ENCODE measurements at places on chromosomes 5 and 9.

DNA sequence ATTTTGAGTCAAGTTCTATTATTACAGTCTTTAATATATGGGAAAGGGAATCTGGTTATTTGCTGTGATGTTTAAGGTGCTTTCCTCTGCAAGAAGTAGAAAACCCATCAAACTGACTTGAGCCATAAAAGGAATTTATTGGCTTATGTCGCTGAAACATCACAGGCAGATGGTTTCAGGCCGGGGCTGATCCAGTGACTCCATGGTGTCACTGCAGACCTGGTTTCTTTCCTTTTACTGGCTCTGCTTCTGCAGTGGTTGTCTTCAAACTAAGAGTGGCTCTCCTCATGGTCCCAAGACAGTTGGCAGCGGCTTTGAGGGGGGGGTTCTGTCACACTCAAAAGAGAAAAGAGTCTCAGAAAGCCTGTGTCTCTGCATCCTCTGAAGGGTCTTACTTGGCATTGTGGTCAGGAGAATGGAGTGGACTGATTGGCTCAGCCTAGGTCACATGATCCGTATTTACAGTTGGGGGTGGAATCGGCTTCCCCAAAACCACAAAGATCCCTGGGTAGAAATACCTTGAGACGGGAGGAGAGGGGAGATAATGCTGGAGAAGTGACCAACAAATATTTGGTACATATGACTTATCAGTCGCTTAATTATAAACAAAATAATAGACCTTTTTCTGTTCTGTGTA, 106.3 kb downstream of the DAPK1 start:
- no peak for DNase-seq

DNA sequence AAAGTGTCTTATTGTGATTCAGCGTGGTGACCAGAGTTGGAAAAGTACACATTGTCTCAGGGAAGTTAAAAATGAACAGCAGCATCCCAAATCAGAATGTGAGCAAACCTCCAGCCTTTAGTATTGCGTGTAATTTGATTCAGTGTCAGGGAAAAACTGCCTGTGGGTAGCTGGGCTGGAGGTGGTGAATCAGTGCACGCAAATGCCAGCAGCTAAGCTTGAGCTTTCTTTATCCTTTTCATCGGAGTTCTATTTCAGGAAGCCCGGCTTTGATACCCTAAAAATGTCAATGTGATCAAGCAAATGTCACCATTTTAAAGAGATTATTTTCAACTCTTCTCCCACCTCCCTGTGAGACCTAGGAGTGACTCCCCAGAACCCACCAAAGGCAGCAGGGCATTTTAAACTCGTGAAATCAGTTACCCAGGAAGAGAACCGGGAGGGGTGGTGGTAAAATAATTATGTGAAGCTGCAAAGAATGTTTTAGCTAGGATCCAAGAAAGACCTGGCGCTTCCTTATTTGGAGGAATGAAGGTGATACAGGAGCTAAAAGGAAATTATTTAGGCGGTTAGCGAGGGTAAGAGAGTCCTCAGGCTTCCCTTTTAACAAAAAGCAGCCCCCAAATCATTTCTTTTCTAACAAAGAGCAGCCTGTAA, 25.7 kb upstream of the C5orf47 start:
- DNase-seq, result no peak

- DNase-seq, result no peak
Observed at GRCh38 chr9:71637926-71638325, 130.4 kb downstream of the CEMIP2 start.

DNA sequence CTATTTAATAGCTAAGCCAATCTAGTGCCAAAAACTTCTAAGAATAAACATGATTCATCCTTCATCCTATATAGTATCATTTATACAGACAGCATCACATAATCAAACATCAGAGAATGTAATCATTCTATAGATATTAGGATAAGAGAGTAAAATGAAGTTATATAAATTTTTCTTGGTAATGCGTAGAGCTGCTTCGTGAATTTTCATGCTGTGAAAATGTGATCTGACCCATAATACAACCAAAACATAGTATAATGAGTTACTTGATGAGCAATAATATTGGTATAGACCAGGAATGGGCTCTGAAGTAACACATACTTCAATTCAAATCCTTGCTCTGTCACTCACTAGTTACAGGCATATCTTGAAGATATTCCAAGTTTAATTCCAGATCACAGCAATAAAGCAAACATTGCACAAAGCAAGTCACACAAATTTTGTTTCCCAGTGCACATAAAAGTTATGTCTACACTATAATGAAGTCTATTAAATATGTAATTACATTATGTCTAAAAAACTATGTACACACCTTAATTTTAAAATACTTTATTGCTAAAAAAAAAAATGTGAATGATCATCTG, 23.9 kb downstream of the NR2F1-AS1 start:
- no peak for DNase-seq

DNA sequence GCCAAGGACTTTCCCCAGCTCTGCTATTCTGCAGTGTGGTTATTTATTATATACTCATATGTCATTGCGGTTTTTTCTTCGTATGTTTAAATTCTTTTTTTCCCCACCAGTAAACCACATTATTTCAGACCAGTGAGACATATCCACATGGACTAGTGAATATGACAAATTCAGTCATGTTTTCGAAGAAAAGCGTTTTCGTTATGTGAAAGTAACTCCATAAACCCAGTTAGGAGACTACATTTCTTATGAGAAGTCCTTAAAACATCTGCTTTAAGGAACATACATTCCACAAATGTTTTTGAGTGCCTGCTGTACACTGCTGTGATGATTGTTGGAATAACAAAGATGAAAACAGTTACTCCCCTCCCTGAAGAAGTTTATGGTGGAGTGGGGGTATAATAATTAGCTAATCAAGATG, 591.8 kb upstream of the CLINT1 start:
- DNase-seq, result no peak

- DNase-seq, result no peak
Observed at GRCh38 chr9:6917162-6917561, 159.4 kb downstream of the KDM4C start.

GRCh38 chr5:7453947-7454346, 58.0 kb downstream of the ADCY2 start:
- no peak for DNase-seq

DNA sequence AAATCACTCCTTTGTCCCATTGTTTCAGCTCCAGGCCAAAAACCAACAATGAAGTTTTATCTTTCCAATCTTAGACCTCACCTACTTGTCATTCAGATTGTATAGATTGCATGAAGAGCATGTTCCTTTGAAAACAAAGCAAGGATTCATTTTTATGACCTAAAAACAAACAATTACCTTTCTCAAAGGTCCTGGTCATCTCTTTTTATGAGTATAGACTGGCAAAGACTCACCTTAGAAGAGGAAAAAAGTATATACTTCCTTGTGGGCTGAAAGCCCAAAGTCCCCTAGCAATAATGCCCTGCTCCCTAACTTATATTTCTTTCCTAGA, 28.4 kb upstream of the TLE1 start:
- no peak for DNase-seq

DNA sequence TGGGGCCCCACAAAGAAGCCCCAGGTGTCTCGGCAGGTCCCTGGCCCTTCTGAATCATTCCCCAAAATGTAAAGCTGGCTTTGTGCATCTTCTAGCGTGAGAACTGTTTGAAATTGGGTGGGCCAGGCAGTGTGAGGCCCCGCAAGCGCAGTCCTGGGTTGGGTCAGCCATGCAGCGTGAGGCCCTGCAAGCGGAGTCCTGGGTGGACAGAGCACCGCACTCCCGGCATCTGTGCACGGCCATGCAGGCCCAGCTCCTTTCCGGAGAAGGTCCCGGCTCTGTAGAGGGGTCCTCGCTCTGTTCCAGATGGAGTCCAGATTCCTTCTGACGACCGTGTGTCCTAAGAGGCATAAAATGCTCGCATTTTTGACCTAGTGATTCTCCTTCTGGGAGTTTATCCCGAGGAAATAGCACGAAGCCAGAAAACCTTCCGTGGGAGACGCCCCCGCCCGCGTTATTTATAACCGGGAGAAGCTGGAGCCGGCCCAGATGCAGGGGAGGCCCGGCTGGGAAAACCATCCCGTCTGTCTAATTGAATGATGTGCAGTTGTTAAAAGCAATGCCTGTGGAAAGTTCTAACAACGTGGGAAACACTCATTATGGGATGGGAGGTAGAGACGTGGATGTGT, 19.4 kb upstream of the NOTCH1 start:
- DNase-seq, result no peak

DNA sequence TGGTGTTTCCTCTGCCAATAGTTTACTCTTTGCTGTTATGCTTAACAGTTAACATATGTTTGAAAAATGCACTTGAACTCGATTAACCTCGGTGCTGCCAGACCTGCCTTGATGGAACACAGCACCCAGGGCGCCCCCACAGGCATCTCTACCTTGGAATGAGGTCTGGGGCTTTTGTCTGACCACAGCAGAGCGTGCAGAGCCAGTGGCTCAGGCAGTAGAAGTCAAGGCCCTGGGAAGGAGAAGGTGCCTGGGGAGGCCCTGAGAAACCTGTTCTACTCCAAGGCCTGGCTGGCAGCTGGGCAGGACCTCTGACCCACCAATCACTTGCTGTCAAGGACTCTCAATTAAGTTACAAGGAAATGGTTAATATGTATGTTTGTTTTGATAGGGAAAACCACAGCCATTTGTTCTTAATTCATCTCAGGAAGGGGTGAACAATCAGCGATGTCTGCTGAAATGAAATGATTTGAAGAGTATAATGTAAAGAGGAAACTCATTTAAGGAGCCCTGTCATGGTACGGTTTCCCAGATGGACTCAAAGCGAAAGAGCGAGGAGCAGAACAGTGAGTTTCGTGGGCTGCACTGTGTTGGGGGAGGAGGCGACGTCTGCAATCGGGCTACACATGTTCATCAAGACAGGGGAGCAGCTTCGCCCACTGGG, 21.9 kb downstream of the MACROH2A1 start:
- DNase-seq, result no peak

DNA sequence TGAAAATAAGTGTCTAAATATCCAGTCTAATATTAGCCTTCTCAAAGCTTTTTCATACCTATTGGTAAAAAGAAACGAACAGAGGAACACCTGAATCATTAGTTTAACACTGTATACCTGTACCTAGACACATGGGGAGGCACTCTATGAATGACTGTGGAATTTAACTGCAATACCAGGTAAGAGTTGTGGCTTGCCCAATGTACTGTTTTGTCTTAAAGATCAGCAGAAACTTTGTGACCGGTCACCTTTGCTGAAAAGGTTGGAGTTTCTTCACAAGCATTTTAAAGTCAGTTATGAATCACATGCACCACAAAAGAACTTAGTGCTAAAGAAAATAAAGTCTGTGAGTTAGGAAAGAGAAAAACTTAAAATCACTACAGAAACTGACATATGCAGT, 2.4 kb downstream of the PGGT1B start:
- DNase-seq, result no peak

DNA sequence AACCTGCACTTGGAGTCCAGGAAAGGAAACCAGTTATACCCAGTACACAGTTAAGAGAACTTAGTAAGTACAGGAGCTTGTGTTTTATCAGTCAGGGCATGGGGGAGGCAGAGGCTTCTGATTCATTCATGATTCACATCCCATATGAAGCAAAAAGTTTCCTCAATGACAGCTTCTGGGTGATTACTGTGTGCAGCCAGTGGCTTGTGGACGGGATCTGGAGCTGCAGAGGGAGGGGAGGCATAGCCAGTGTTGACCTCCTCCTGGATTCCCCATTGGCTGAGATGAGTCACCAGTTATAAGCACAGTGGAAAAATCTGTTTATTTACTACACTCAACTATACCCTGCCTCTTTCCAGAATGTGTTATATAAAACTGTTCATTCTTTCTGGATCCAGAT, 17.7 kb downstream of the IL31RA start:
- DNase-seq, result no peak

DNA sequence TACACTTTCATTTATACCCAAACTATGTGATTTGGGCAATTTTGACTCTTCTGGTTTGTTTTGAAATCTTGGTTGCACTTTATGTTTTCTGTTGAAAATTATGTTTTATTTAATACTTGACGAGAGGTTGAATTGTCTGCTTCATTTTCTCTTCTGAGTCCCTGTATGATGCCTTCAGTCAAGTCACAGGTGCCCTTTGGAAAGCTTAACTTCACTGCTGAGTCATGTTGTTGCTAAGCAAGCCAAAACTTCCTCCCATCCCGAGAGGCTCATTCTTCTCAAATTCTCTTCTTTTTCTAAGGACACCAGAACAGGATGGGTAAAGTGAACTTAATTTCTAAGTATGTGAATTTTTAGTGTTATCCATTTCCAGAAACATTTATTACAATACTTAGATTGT, 455.3 kb upstream of the PTGER4 start:
- DNase-seq, result no peak

GRCh38 chr5:105730982-105731381, 1939.8 kb downstream of the EFNA5 start:
- DNase-seq, result no peak

GRCh38 chr5:65612298-65612907, 11.7 kb downstream of the TRIM23 start:
- no peak for DNase-seq

- DNase-seq, result no peak
Observed at GRCh38 chr5:130436430-130436829, 532.2 kb downstream of the CHSY3 start.

- no peak for DNase-seq
Observed at GRCh38 chr5:58440901-58441460, 18.9 kb downstream of the PLK2 start.

GRCh38 chr9:15059003-15059402, 148.8 kb upstream of the FREM1 start:
- no peak for DNase-seq

- DNase-seq, result no peak
Observed at GRCh38 chr5:139481580-139482049, 943 bp downstream of the STING1 start.

- no peak for DNase-seq
Observed at GRCh38 chr5:1874771-1875220, 7.9 kb downstream of the IRX4 start.
